ENCODE measurements at places on chromosomes 6 and 20.

GRCh38 chr6:87095087-87095509, at the start of gene CGA:
TSS of gene CGA (minus strand) at chr6:87095106. CDS start at chr6:87088200, 6,906 bp downstream.
- no peak for DNase-seq

DNA sequence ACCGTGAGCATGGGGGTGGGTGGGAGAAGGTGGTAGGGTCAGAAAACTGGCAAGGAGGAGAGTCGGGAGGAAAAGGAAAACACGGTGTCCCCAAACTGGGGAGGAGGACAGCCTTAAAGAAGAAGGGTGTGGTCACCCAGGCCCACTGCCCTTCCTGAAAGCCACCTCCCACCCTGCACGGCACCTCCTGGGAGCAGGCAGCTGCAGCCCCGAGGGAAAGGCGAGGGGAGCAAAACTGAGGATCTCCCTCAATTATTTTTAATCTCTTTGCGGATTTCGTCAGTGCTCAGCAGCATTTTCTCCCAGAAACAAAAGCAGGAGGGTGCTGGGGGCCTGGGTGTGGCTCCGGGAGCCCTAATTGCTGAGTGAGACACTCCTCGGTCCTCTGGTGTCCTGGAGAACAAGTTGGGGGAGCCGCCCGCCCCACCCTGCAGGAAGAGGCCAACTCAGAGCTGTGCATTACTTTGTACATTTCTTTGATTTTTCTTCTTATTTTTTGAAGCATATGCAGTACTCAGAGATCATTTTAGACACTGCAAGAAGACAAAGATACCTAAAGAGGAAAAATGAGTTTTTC, 56.4 kb downstream of the RIOK1 start:
- no peak for DNase-seq

DNA sequence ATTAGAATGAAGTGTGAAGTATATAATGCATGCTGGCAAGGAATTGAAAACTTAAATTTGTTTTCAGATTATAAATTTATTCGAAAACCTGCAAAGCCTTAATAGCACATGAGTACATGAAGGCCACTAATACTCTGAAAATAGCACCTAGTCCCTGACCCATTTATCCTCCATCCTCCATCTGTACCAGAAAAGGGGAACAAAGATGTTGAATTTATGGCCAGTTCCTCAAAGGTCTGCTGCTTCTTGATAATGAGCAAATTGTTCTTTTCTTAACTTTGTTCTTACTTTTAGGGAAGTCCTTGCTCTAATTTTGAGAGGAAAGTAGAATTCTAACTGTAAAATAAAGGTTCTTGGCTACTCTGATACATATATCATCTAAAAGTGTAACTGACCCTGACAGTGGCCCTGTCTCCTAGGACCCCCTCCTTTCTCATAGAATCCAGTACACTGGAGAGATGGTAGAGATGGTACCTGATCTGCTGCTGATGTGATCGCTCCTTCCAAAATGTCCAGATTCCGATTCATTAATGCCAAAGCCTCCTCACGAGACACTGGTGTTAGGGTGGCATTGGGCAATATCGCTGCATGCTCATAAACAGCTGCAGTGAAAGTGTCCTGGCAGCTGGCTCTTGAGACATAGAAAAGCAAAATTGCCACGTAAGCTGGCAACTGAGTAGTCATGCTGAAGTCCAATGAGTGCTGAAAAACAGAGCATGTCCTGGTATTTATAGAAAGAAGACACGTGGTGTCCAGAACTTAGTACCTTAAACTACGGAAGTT, at the start of gene VNN1:
Gene VNN1, minus strand, starts transcription at position 704 of the 783 bp plus-strand sequence. Its CDS starts 20 bp downstream, at position 684.
- no peak for DNase-seq

GRCh38 chr20:58896820-58897219, 44.3 kb downstream of the GNAS start:
- no peak for DNase-seq

DNA sequence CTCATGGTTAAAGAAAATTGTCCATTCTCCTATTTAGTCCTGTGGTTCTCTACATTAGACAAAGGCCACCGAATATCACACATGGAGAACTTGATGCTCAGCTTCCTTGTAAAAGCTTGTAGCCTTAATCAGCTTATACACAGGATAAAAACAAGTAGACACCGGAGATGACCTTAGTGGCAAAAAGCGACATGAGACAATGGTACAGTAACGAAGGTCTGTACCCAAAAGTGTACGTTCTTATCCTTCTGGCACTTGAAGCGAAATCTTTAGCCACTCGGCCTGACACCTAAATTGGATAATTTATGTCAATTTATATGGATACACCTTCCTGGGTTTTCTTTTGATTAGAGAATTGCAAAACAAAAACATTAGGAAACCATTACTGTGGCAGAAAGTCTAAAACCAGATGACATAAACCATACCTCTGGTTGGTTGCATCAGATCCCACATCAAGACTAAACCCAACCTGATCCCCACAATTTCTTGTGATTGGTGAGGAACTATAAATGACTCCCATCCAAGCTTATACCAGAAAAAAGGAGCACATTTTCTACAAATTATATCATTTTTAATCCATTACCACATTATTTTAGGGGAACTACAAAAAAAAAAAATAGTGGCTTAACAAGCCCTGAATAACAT, 6.1 kb downstream of the RBM39 start:
- DNase-seq, result no peak

Data from fibroblast of skin of left quadriceps (primary cell).